CD4-positive, alpha-beta T cell treated with Interleukin-6 at 100 ng/mL for 8 hours (primary cell): ENCODE measurements at places on chromosomes 7 and 10.

DNA sequence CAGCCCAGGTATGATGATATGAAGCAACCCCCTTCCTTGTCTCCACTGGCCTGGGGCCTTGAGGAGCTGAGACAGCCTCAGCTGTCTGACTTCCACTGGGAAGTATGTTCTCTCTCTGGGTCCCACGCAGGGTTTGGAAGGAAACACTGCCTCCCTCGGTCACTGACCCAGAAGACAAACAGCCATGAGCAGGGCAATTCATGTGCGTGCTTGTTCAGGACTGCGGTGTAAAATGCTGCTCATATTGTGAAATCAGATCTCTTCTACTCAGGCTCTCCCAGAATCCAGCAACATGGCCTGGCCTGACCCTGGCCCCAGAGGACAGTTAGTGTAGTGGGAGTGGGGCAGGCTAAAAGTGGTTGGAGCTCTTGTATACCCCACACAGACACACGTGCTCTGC is 2.8 kb downstream of the CLCN1 start:
- no peak for DNase-seq

- no peak for DNase-seq
These were observed 61.8 kb upstream of the C10orf90 start for GRCh38 chr10:126732308-126732707.

GRCh38 chr7:26036092-26036491 is 115.9 kb upstream of the NFE2L3 start:
- no peak for DNase-seq

GRCh38 chr10:4373612-4374011 is 452.4 kb upstream of the AKR1E2 start:
- DNase-seq = no peak

DNA sequence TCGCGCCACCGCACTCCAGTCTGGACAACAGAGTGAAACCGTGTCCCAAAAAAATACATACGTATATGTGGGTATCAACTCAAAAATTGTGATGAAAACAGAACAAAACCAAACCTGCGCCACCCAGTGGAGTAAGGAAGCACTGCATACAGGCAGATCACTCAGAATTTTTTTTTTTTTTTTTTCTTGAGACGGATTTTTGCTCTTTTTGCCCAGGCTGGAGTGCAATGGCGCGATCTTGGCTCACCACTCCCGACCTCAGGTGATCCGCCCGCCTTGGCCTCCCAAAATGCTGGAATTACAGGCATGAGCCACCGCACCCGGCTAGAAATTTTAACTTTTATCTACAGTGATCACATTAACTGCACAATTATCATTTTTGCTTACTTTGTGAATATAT is 9.1 kb upstream of the TMEM236 start:
- DNase-seq = peak; percentile 53

GRCh38 chr10:88754287-88754686 is 5.5 kb upstream of the LIPN start:
- no peak for DNase-seq

DNA sequence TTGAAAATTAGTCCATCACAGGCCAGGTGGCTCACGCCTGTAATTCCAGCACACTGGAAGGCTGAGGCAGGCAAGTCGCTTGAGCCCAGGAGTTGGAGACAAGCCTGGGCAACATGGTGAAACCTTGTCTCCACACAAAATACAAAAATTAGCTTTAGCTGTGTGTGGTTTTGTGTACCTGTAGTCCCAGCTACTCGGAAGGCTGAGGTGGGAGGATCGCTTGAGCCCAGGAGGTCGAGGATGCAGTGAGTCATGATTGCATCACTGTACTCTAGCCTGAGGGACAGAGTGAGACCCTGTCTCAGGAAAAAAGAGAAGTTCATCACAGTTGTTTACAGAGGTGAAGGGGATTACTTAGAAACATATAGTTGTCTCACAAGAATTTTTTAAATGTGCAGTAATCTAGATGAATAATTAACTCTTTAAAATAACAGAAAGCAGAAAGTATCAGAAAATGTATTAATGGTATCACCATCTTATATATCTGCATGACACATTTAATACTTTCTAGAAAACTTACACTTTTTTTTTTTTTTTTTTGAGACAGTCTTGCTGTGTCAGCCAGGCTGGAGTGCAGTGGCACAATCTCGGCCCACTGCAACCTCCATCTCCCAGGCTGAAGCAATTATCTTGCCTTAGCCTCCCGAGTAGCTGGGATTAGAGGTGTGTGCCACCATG is 8.9 kb downstream of the LCOR start:
- DNase-seq = no peak
